ENCODE measurements at places on chromosomes 7 and 10.

DNA sequence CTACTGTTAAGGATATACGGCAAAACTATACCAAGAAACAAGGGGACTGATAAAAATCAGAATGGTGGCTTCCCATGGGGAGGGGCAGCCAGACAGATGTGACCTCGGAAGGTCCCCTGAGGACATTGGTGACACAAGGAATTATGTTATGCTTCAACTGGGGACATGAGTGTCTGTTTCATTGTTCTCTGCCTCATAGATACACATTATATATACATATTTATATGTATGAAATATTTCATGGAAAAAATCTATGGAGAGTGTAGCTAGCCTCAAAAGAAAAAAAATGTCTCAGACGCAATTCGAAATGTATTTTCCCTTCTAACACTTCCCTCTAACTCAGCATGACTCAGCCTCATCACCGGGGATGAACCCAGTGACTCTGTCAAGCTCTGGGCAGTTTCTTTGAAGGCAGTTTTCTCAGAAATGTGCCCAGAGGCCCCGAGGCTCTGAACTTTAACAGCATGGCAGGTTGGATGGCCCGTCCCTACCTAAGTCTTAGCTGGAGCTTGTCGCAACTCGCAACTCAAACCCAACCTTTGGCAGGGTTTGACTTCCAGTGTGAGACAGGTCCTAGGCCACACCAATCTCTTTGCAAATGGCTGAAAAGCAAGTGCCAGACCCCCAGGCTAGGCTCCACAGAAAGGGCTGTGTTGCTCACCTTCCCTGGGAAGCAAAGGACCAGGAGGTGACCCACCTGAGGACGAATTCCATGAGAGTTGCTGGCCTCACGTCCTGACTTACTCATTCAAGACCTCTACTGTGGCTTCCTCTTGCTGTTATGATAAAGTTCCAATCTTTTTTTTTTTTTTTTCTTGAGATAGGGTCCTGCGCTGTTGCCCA is 86.9 kb downstream of the CARD11 start:
- DNase-seq: no peak

- DNase-seq: no peak
These were observed 169.5 kb upstream of the PFKP start for GRCh38 chr10:2897619-2898508.

- DNase-seq: no peak
These were observed 61.2 kb downstream of the BPGM start for GRCh38 chr7:134707663-134708378.

DNA sequence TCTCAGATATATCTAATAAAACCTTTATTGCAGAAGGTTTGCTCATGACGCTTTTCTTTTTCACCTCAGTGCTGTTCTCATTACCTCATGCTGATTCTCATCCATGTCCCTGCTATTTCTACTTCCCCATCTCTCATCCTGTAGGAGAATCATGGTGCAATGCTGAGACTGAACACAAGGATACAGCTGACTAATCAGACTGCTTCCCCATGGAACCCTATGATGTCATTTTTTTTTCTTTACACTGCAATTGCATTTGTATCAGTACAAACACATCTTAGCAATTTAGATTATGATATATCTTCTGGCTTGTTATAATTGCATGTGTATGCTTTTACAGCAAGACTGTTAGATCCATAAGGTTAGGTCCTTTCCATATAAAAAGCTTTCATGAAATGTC is 93.7 kb downstream of the SEMA3A start:
- DNase-seq: no peak

GRCh38 chr7:71444130-71444529 is 312.2 kb downstream of the GALNT17 start:
- no peak for DNase-seq

GRCh38 chr7:51054231-51054630 is 262.4 kb downstream of the COBL start:
- no peak for DNase-seq

DNA sequence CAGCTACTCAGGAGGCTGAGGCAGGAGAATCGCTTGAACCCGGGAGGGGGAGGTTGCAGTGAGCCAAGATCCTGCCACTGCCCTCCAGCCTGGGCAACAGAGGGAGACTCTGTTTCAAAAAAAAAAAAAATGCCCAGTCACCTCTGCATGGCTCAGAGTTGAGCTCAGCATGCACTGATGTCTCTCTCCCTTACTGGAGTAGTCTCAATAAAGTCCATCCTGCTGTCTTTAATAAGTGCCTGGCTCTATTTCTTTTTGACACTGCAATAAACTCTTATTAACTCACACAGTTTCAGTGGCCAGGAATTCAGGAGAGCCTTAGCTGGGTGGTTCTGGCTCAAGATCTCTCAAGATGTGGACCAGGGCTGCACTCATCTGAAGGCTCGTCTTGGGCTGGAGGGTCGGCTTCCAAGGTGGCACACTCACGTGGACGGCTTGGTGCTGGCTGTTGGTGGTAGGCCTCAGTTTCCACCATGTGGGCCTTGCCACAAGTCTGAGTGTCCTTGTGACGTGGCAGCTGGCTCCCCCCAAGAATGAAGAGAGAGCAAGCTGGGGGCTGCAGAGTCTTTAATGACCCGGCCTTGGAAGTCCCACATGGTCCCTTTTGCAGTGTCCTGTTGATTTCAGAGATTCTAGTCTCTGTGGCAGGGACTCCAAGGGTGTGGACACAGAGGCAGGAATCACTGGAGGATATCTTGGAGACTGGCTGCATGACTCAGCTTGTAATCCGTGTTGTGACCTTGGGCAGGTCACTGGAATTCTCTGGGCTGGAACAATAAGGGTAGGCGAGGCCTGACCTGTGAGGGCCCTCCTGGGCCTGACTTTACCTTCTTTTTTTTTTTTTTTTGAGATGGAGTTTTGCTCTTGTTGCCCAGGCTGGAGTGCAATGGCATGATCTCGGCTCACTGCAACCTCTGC is 85.9 kb upstream of the KMT2C start:
- no peak for DNase-seq

- DNase-seq: no peak
These were observed 199.2 kb downstream of the IMMP2L start for GRCh38 chr7:111363099-111363498.

GRCh38 chr10:33335801-33336581 is 1.5 kb upstream of the NRP1 start:
- DNase-seq: no peak

- DNase-seq: no peak
These were observed 90.5 kb upstream of the POM121L12 start for GRCh38 chr7:52944921-52945320.

- DNase-seq: no peak
These were observed 254.8 kb upstream of the ZMIZ1 start for GRCh38 chr10:78813998-78814399.

DNA sequence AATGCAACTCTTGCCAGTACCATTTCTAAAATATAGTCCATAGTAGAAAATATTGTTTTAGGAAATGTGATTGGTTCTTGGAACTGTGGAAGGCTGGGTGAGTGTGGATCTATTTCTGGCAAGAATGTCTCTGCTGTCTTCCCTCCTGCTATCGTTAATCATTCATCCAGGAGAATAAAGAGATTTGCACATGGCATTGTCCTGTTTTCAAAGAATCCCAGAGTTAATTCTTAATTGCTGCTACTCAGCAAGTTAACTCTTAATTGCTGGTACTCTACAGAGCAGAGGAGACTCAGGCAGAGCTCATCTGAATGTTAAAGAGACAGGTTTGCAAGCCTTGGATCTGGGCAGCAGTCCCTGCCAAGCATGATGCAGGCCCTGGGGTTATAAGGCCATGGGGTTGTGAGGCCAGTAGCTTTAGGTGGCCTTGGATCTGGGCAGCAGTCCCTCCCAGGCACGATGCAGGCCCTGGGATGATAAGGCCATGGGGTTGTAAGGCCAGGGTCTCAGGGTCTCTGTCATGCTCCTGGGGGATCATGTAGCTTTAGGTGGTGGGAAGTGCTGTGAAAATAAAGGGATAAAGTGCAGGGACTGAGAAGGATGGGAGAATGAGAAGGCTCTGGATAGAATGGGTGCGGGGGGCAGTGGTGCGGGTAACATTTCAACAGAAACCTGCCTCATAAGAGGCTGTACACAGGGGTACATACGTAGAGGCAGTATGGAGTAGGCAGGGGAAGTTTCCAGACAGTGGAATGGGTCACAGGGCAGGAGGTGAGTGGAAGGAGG is 162.3 kb downstream of the SVIL start:
- no peak for DNase-seq

GRCh38 chr7:22879709-22880306 is 57.2 kb upstream of the TOMM7 start:
- no peak for DNase-seq

DNA sequence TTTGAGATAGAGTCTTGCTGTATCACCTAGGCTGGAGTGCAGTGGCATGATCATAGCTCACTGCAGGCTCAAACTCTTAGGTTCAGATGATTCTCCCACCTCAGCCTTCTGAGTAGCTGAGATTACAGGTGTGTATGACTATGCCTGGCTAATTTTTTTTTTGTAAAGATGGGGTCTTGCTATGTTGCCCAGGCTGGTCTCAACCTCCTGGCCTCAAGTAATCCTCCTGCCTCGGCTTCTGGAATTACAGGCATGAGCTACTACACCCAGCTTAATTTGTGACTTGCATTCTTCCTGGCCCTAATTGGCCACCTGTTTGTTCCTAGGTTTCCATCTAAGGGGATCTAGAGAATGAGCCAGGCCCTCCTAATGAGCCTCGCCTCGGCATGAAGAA is 9.3 kb downstream of the ARHGAP22 start:
- DNase-seq: no peak

DNA sequence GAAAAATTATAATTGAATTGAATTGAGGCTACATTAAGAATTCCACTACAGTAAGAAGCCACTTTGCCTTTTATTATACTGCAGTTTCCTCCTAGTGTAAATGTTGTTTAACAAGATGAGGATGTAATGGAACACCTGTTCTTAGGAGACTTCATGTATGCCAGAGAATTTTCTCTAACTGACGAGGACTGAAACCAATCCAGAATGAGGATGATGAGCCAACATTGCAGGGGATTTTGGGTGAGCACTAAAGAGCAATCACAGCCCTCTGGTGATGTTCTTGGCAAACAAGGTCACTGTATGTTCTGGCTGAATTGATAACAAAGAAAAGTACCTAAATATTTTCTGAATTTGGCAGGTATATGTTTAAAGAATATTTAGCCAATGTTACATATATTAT is 60.9 kb downstream of the RELN start:
- no peak for DNase-seq
